ENCODE measurements at places on chromosomes 4 and X.

DNA sequence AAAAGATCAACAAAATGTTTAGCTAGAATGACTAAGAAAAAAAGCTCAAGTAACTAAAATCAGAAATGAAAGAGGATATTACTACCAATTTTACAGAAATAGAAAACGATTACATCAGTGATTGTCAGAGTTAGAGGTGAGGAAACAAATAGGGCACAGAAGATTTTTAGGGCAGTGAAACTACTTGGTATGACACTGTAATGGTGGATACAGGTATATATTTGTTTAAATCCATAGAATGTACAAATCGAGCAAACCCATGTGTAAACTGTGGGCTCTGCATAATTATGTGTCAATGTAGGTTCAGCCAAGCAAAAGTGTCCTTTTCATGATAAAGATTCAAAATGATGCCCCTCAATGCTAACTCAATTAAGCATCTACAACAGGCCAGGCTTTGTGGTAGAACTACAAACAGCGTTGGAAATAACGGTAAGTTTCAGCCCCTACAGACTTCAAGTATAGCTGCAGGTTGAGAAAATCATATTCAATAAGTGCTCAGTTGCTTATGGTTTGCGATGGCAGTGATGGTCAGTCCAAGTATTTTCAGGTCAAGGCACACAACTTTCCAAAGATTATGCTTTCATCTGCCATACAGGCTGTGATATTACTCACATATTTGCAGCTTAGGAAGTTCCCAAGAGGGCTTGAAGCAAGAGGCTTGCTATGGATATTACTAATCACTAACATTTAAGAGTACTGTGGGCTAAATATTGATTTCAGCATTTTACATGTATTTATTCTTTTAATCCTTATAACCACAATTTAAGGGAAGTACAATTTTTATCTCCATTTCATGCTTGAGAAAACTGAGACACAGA, 158.6 kb downstream of the TET2 start:
- DNase-seq, result no peak

- DNase-seq, result no peak
Observed at GRCh38 chr4:88616275-88617150, 24.2 kb downstream of the HERC3 start.

DNA sequence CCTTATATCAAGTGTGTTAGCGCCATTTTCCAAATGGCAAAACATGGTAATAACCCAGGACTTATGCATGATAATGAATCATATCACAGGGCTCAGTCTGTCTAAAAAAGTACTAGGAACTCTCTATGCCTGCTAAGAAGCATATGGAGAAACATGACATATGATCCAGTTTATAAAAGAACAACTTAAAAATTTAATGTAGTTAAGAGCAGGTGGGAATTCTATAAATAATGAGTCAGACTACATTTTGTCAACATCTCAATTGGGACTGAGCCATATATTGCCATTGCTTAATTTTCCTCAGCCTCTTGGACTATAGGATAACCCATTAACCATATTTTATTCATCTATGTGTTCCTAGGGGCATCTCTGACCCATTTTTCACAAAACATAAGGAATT, 360.4 kb upstream of the AGA start:
- DNase-seq, result no peak

DNA sequence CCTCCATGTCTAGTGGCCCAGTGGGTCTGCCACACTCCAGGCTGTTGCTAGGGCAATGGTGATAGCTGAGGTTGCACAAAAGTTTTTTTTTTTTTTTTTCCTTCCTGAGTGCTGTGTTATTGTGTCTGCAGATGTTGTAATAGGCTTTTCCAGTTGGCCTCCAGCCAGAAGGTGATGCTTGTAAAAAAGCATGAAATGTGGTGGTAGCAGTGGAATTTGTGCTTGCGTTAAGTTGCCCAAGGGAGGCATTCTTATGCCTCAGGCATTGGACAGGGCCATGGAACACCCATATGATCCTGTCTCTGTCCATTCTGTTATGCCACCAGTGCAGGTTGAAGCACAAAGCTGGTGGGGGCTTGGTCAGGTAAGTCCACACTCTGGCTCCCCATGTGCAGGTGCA, 660.5 kb upstream of the SPANXN1 start:
- DNase-seq, result no peak

DNA sequence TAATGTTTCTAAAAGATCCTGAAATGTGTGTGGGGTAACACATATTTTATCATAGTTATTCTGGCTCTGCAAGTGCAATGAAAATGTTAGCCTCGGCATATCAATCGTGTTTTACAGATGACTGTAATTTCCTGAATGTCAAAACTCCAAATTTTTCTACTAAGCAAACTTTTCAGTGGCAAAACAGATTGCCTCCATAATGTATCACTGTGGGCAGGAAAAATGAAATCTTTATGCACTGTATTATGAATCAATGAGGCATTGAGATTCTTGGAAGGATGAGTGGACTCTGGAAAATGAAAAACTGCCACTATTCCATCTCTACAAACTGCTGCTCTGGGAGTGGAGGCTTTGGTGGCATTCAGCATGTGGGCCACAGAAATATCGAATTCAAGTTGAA, 160.1 kb upstream of the MBNL3 start:
- no peak for DNase-seq

DNA sequence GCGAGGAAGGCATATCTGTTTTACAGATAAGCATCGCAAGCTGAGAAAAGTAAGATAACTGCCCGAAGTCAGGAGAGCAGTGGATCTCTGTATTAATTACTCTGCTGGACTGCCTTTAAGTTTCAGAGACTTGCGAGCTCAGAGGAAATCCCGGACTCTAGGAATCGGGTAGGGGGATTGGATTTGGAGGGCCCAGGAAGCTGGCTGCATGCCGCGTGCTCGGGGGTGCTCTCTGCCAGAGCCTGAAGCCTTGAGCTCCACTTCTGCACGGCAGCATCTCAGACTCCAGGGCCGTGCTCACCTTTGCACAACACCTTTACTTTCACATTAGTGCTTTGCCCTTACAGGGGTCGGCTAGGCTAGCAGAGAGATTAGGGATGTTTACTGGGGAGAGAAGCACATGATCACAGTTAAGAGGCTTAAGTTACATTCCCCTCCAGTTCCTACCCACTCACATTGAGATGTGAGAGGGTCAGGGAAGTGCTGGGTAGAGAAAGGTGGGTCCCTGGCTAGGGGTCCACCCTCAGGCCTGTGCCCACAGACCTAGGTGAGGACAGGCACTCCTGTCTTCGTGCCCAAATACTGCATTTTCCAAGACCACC, 57.0 kb downstream of the TRIML1 start:
- no peak for DNase-seq

DNA sequence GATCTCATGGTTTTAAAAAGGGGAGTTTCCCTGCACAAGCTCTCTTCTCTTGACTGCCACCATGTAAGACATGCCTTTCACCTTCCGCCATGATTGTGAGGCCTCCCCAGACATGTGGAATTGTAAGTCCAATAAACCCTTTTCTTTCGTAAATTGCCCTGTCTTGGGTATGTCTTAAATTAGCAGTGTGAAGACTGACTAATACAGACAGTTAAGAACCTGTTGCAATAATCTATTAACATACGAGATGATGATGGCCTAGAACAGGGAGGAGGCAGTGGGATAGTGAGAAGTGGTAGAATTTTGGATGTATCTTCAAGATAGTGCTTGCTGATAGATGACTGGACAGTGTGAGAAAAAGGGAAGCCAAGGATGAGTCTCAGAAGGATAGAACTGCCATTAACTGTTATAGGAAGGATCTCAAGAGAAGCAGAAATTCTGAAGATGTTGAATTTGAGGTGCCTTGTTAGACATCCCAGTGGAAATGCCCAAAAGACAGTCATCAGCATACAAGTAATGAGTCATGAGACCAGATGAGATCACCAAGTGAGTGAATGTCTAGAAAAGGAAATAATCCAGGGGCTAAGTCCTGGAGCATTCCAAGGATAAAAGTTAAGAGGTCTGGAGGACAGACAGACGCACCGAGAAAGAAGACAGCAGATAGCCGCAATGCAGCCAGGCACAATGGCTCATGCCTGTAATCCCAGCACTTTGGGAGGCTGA, 38.8 kb upstream of the UGDH start:
- no peak for DNase-seq

DNA sequence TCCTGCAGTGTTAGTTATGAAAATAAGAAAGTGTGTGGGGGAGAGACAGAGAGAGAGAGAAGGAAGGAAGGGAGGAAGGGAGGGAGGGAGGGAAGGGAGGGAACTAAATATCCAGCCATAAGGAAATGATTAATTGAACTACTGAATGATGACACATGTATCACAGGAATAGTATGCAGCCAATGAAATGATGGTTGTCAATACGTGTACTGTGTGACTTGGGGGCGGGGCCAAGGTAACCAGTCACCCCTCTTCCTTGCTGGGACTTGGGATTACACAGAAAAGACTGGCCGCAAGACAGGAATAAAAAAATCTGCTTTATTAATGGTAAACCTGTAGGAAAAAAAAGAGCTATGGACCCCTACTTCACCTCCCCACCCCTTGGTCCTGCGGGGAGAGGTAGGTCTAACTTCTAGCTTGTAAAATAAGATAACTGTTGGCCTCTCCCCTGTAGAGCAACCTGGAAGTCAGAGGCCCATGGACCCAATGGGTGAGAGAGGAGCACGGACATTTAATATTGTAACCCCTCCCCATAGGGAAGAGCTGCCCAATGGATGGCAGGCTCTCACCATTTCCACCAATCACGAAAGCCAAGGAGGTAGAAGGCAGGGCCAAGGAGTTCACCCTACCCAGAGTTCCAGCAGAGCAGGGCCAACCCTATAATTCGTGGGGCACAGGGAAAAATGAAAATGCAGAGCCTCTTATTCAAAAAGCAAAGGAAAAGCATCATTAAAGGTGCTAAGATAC, 7.4 kb downstream of the PPP2R2C start:
- DNase-seq, result no peak

DNA sequence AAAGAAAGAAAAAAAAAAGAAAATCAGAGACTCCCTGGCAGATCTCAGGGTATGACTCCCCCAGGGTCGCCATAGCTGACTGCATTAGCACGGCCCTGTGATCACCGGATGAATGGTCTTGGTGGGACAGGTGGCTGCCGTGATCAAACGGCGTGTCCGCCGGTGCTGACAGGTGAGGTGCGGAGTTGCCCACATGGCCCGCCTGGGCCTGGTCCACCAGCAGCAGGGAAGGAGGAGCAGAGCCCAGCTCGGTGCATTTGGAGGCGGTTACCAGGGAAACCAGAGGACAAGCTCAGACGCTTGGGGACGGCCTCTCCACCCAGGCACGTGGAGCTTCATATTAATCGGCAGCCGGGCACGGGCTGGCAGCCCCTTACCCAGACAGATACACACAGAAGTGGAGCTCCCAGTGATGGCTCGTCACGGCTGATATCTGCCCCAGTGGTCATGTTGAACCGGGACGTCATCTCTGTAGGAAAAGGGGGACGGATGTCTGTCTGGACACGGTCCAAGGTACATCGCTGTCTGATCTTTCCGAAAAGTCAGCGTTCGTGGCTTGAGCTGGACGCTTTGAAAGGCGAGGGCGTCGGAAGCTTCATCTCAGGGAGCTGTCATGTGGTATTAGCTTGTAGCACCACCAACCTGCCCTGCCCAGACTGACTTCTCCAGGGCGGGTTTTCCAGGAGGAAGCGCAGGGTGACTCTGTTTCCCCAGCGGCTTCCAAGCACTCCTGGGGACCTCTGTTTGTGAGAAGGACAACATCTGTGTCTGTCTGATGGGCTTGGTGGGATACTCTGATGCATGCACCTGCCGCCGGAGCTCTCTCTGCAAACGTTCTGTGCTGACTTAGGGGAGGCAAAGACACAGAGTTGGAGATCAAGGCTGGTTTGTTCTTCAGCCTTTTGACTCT, 180.7 kb downstream of the CRLF2 start:
- no peak for DNase-seq

GRCh38 chr4:109993116-109993515, 80.4 kb downstream of the EGF start:
- no peak for DNase-seq

GRCh38 chrX:85203461-85203970, 40.1 kb downstream of the SATL1 start:
- DNase-seq, result no peak

- no peak for DNase-seq
Observed at GRCh38 chr4:55386073-55386472, 9.7 kb upstream of the TMEM165 start.

- no peak for DNase-seq
Observed at GRCh38 chrX:120450163-120450562, 18.9 kb downstream of the LAMP2 start.

- peak; percentile 17 for DNase-seq
Observed at GRCh38 chrX:153539171-153539978, 21.9 kb downstream of the ATP2B3 start.

DNA sequence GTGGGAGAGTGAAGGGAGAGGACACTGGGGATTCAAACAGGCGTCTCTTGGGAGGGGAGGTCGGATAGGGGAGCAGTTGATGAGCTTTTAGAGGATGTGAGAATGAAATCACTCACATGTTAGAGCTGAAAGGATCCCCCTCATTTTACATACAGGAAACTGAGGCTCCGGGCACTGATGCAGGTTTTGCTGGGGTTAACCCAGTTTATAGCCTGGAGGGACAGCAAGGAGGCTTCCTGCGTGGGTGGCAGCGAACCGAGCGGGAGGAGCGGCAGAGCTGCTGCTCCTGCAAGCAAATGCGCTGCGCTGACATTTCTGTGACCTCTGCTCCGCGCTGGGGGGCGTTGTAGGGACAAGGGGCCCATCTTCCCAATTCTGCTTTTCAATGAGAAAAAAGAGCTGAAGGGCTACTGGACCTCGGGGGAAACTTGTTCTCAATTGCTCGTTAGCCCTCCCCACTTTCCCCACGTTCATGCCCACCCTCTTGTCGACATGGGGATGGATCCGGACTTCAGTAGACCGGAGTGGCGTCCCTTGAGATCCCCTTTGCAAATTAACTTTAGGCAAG, 1.2 kb upstream of the NEUROG2 start:
- no peak for DNase-seq

DNA sequence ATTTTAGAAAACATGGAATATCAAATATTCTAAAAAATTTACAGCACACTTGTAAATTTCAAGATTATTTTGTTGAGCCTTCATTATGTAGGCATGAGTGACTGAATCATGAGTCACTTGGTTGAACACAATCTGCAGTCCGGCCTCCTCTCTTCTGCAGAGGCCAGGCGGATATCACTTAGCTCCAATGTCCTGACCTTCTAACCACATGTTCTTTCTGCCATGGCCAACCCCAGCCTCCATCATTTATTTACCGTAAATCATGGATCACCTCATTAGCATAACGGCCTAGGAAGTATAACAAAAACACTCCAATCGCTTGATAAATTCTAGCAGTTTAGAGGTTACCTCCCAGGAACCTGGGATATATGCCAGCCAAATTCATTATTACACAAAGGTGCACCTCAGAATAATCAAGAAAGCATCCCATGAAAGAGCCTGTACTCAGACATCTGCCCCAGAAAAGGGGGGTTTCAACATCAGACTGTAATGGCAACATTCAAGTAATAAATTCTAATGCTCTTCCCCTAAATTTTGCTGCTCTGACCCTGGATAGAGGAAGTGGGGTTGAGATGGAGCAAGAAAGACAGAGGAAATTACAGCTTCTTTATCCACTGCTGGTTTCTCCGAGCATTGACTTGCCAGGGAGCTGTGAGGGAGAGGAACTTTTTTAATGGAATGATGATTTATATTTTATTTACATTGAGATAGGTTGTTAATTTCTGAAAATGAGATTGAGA, 2153.6 kb upstream of the AGA start:
- no peak for DNase-seq

GRCh38 chrX:45771114-45771513, 570.4 kb upstream of the DIPK2B start:
- DNase-seq, result no peak
